ENCODE measurements at places on chromosomes 2 and 18. TPM values are rescaled to one million over a fixed set of nuclear protein-coding genes. Genes with fewer than 3 reads are reported as not detected.

DNA sequence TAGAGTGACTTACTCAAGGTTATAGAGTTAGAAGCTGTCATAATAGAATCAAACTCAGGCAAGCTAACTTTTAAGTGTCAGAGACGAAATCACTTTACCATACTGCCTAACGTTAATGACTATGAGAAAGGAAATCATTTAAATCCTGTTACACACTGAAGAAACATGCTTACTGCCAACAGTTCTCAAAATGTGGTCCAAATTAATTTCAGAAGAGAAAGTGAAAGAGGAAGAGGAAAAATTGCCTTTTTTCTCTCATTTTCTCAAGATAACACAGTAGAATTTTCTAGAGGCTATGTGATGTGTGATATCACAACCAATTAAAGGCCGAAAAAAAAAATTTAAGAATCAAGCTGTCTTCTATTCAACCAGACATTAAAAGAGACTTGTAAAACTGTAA is 1362.7 kb upstream of the CHAC2 start:
- DNase-seq = no peak

Gene PDE11A
- 0.57 TPM for total RNA-seq

GRCh38 chr2:173119069-173119807 is 43.6 kb downstream of the MAP3K20 start:
- no peak for DNase-seq

Gene ADD2
- total RNA-seq = 14.8 TPM

DNA sequence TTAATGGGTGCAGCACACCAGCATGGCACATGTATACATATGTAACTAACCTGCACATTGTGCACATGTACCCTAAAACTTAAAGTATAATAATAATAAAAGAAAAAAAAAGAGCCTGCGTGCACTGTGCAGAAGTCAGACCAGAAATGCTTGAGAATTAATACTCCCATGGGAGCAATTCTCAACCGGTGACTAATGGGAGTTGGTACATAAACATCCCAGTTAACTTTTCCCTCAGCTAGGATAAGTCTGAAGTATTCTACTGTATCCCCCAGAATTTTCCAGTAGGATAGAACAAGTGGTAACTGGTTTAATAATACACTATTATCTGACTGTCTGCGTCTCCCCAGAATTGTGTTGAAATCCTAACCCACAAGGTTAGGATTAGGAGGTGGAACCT is 113.6 kb upstream of the COL5A2 start:
- no peak for DNase-seq

GRCh38 chr2:173424886-173425285 is 70.2 kb downstream of the CDCA7 start:
- no peak for DNase-seq

Gene IL1R2
- 3.2 TPM for total RNA-seq

Gene PTMA
- total RNA-seq = 1,297 TPM

- DNase-seq = peak; percentile 18
Observed at GRCh38 chr2:149019768-149020167, 18.7 kb upstream of the LYPD6B start.

- DNase-seq = no peak
Observed at GRCh38 chr2:204542982-204543608, 2.2 kb upstream of the PARD3B start.

Gene TBR1
- total RNA-seq = not detected

GRCh38 chr18:78612801-78613200 is 366.8 kb upstream of the SALL3 start:
- no peak for DNase-seq

Gene TUBB8B
- total RNA-seq = not detected

DNA sequence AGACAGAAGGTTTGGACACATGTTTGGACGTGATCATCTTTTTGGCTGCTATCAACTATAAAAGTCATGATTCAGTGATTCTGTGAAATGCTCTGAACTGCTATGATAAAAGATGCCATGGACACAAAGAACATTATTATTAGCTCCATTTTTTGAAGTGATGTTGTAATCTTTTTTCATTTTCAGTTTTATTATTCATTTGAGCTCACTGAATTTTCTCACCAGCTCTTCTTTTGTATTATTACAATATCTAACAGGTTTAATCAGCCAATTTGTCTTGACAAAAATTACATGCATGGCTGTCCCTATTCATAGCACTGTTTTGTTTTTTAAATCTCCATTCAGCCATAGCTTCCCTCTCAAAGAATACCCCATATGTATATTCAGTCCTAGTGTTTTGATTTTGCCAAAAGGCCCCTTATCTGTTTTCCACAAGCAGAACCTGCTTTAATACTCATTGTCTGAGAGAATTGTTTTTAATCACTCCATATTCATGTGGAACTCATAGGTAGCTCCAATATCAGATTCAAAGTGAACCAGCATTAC is 314.0 kb upstream of the FAM98A start:
- no peak for DNase-seq

Gene VAMP5
- total RNA-seq = not detected

- no peak for DNase-seq
Observed at GRCh38 chr2:233999182-233999581, 51.3 kb upstream of the SPP2 start.

GRCh38 chr2:152254486-152254885 is 78.9 kb upstream of the STAM2 start:
- DNase-seq = no peak

Gene TM4SF20
- total RNA-seq = not detected

DNA sequence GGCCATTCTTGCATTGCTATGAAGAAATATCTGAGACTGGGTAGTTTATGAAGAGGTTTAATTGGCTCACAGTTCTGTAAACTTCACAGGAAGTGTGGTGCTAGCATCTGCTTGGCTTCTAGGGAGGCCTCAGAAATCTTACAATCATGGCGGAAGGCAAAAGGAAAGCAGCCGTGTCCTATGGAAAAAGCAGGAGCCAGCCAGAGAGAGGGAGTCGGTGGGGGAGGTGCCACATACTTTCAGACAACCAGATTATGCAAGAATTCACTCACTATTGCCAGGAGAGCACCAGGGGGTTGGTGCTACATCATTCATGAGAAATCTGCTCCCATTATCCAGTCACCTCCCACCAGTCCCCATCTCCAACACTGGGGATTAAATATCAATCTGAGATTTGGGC is 64.1 kb downstream of the CPS1 start:
- DNase-seq = no peak

- no peak for DNase-seq
Observed at GRCh38 chr2:36797324-36798070, 101.0 kb downstream of the VIT start.

DNA sequence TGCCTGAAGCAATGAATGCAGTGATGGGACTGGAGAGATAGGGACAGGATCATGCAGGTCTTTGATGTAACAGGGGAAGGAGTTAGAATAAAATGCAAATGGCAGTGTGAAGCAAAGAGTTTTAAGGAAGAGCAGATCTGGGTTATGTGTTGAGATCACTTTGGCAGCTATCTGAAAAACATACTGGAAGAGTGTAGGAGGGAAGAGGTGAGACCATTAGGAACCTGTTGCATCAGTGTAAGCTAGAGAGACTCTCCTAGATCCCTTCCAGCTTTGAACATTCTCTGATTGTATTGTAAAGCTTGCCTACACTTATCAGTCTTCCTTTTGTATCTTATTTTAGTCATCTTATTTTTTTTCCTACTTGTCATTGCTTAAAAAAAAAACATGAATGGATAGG is 10.5 kb downstream of the ACVR2A start:
- DNase-seq = no peak

DNA sequence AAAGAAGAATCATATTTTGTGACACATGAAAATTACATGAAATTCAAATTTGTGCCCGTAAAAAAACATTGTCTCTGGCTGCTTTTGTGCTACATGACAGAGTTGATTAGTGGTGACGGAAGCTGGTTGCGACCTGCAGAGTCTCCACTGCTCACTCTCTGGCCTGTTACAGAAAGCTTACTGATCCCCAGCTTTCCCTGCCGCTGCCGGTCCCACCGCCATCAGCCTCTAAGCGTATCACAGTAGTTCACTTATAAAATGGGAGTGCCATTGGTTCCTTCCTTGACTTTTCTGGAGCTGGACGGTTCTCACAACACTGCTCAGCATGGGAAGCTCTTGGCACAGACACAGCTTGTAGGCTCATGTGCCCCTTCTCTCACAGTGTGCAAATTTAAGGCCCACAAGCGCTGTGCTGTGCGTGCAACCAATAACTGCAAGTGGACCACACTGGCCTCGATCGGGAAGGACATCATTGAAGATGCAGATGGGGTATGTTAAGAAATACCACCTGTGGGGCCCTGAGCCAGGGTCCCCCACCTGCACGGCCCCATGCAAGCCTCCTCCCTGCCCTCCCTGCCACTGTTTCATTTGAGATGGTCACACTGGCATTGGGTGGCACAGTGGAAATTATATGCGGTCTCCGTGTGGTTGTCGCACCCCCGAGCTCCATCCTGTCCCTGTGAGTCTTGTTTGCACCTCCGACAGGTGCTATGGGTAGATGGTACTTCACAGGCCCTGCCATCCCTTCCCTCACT is 81.3 kb downstream of the DGKD start:
- DNase-seq = no peak

- no peak for DNase-seq
Observed at GRCh38 chr2:150591496-150592285, 104.2 kb upstream of the RND3 start.

DNA sequence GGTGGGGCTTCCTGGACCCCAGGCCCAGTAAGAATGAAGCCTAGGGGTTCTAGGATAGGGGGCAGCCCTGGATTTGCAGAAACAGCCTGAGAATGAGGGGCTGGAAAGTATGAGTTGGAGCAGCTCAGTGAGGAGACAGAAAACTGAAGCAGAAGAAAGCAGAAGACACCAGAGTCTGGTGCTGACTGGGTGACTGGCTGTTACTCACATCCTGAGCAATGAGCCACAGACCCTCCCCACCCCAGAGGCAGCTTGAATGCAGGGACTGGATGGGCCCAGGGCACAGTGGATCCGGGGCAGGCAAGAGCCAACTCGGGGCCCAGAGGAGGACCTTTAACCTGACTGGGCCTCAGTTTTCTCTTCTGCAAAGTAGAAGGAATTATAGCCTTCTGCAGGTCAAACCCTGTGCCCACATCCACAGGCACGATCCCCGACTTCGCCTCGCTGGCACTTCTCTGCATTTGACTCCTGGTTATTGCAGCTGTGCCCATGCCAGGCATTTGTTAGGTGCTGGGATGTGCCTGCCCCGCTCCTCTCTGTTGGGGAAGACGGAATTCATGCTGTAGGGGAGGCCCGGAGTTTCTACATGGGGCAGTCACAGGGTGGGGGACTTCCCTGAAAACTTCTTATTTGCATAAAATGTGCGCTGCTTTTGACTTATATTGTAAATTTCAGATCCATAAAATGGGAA is 8.5 kb downstream of the STEAP3 start:
- no peak for DNase-seq

DNA sequence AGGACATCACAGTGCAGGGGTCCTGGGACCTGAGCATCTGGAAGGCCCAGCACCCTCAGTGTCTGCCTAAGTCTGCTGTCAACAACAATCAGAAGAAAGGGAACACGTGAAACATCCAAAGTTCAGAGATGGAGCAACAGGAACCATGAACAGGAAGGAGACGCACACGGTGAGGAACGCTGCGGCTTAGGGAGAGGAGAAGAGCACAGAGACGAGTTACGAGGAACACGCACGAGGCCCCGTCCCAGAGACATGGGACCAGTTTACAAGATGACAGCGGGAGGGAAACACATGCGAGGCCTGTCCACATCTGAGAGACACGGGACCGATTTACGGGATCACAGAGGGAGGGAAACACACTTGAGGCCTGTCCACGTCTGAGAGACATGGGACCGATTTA is 2.9 kb upstream of the KCNG2 start:
- DNase-seq = no peak

DNA sequence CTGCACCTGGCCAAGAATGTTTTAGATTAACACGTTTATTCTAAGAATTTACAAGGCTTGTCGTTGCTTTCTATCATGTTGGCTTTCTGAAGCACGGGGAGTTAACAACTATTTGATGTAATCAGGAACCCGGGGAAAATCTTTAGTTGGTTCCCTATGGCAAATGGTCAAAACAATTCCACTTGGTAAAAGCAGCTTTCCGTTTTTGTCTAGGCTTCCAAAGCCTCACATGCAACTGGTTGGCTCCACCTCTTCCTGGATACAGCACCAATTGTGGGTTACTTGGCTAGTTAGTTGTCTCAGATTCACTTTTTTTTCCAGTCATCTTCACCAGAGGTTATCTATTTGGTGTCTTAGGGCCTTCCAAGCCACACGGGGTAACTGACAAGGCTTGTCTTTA is 2.8 kb downstream of the COLEC12 start:
- no peak for DNase-seq

GRCh38 chr2:61149074-61149473 is 12.9 kb upstream of the C2orf74 start:
- no peak for DNase-seq

- DNase-seq = no peak
Observed at GRCh38 chr2:101775092-101775491, 77.6 kb downstream of the MAP4K4 start.

GRCh38 chr2:63692002-63692606 is 103.3 kb downstream of the MDH1 start:
- peak; percentile 31 for DNase-seq

DNA sequence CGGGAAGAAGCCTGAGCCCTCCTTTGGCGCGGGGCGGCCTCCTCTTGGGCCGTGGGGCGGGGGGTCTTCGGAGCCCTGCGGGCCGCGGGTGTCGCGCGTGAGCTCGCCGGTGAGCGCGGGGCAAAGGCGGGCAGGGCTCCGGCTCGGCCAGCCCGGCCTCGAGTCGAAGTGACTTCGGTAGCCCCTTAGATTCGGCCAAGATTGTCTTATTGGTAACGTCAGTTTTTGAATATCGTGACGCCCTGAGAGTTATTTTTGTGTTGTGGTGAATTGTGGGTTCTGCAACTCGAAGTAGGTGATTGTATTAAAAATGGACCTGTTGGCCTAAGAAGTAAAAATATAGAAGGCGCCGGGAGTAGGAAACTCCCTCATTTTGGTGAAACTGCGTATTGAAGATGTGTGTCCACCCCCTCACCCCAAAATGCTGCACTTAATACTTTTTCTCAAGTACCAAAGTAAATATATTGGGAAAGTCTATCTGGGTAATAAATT is 669 bp downstream of the MARCHF7 start:
- no peak for DNase-seq

Gene FOXI3
- total RNA-seq = not detected

GRCh38 chr18:68727506-68727905 is 12.6 kb upstream of the TMX3 start:
- no peak for DNase-seq

DNA sequence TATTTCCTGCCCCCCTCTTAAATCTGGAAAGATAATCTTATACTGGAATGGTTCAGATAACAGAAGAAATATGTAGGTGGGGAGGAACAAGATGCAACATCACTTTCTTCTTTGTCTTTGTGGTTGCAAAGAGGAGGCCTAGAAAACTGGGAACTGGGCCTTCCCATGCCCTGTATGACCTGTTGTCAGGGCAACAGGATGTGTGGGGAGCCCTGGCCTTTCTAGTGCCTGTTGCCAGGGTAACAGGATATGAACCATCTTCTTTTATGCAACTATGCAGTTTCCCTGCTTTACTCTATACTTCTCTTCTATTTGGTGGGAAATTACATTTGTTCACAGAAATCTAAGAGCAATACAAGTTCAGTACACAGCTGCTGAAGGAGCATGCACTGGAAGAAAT is 79.8 kb upstream of the PDE1A start:
- no peak for DNase-seq

Gene EPB41L3
- total RNA-seq = 1.6 TPM

Gene DOK6
- 0.09 TPM for total RNA-seq

- no peak for DNase-seq
Observed at GRCh38 chr18:47448956-47449355, 197.5 kb upstream of the SKOR2 start.

Gene ERFE
- 39.5 TPM for total RNA-seq

- DNase-seq = no peak
Observed at GRCh38 chr2:43019536-43020183, 206.7 kb downstream of the ZFP36L2 start.

Gene ATP6V1B1
- not detected for total RNA-seq
